GM12878 (cell line): ENCODE measurements at places on chromosomes 2 and 18. TPM values are rescaled to one million over a fixed set of nuclear protein-coding genes. Genes with fewer than 3 reads are reported as not detected.

The ANKRD53 gene
- not detected in 2 replicates for total RNA-seq

The LOXHD1 gene
- total RNA-seq: not detected in 2 replicates

The SPATA3 gene
- total RNA-seq: 0.19 TPM in 1 of 2 replicates, not detected in the other

The KIF3C gene
- total RNA-seq: 0.62 and 0.88 TPM in 2 replicates

GRCh38 chr2:7419814-7420311 lies 502.7 kb downstream of the RNF144A start:
- H3K36me3 ChIP-seq: no peaks in the 10 kb centered on the region
- DNase-seq: no peak
- peaks cover 13% of the 10 kb centered on the region for H3K27me3 ChIP-seq
- no peak overlapping the region for H3K4me3 ChIP-seq
